Vein endothelial cell (primary cell): ENCODE measurements at places on chromosomes 7 and 10. TPM values are rescaled to one million over a fixed set of nuclear protein-coding genes. Genes with fewer than 3 reads are reported as not detected.

Gene UCMA
- not detected in 2 replicates for total RNA-seq

Gene LRRD1
- under 0.01 and 0.19 TPM in 2 replicates for total RNA-seq

Gene JCAD
- 61.4 and 61.6 TPM in 2 replicates for total RNA-seq

Gene CHST15
- total RNA-seq = 71.8 and 88.5 TPM in 2 replicates

Gene GNAT3
- not detected in 2 replicates for total RNA-seq

Gene STAG3
- 0.48 and 2.0 TPM in 2 replicates for total RNA-seq

Gene AMZ1
- total RNA-seq = not detected in 2 replicates

Gene DGKB
- 0.65 TPM in 1 of 2 replicates, not detected in the other for total RNA-seq

Gene GFRA1
- total RNA-seq = 0.86 and 1.3 TPM in 2 replicates

Gene NUP42
- 26.5 and 36.4 TPM in 2 replicates for total RNA-seq

Gene TMEM176A
- total RNA-seq = not detected in 2 replicates

Gene OR9A2
- 0.33 TPM in 1 of 2 replicates, not detected in the other for total RNA-seq

Gene MRLN
- total RNA-seq = not detected in 2 replicates

Gene SSC4D
- total RNA-seq = 0.38 and 0.65 TPM in 2 replicates

Gene PNLIPRP1
- not detected in 2 replicates for total RNA-seq

Gene RAPGEF5
- 197 and 204 TPM in 2 replicates for total RNA-seq

Gene PLEKHS1
- under 0.01 TPM in 1 of 2 replicates, not detected in the other for total RNA-seq

Gene ENKUR
- 0.19 and 0.33 TPM in 2 replicates for total RNA-seq

Gene ST8SIA6
- total RNA-seq = 2.0 and 8.5 TPM in 2 replicates

Gene NAT16
- not detected in 2 replicates for total RNA-seq

Gene PRRT4
- not detected in 2 replicates for total RNA-seq

Gene KEL
- total RNA-seq = not detected in 2 replicates
